Thoracic aorta endothelial cell (primary cell): ENCODE measurements at places on chromosomes 6 and 20. TPM values are rescaled to one million over a fixed set of nuclear protein-coding genes. Genes with fewer than 3 reads are reported as not detected.

Gene PKIB
- 0.22 TPM in 1 of 2 replicates, not detected in the other for total RNA-seq

Gene ANKRD66
- total RNA-seq: not detected in 2 replicates

Gene PLEKHG1
- total RNA-seq: 78.7 and 87.0 TPM in 2 replicates

Gene MCM3
- 101 and 136 TPM in 2 replicates for total RNA-seq

Gene PNPLA1
- total RNA-seq: not detected in 2 replicates

Gene ZFP57
- total RNA-seq: 2.5 TPM in 1 of 2 replicates, not detected in the other

Gene SLPI
- total RNA-seq: not detected in 2 replicates

Gene CFAP61
- total RNA-seq: not detected in 2 replicates
